ENCODE measurements at places on chromosomes 2 and 18.
A peak's percentile ranks its signal among the peaks of the same experiment; 100 is the strongest.

DNA sequence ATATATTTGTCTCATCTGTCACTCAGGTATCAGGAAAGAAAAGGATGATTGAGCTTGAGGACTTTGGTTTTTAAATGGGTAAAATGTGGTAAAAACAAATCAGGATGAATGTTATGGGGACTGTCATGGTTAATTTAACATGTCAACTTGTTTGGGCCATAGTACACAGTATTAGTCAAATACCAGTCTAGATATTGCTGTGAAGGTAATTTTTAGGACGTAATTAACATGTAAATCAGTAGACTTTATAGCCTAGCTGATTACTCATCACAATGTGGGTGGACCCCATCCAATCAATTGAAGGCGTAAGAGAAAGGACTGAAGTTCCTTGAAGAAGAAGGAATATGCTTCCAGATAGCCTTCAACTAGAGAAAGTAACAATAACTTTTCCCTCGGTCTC lies 275.7 kb upstream of the ZNF804A start:
- H3K4me1 ChIP-seq, result no peaks in the 10 kb centered on the region
- no peak for DNase-seq
- no peaks in the 10 kb centered on the region for H3K27me3 ChIP-seq
- H3K27ac ChIP-seq, result no peak overlapping the region
- no peak overlapping the region for H3K4me3 ChIP-seq

DNA sequence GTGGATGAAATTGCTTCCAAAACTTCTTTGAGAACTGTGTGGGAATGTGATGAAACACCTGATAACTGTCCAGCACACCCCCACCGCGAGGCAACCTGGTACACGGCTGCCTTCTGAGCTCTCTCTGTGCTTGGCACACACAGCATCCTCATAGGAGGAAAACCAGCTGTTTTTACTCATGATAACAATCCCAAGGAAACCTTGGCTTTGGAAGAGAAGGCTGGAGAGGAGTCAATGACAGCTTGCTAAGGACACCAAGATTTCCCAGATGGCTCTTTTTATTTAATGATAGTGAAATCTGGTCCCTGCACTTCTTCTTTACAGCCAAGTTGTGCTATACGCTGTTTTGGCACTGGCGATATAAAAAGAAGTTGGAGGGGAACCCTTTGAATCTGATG lies 232.5 kb upstream of the FN1 start:
- no peak overlapping the region for H3K27ac ChIP-seq
- no peaks in the 10 kb centered on the region for H3K36me3 ChIP-seq
- H3K27me3 ChIP-seq, result no peaks in the 10 kb centered on the region
- H3K4me1 ChIP-seq, result peaks cover 8% of the 10 kb centered on the region
- H3K4me3 ChIP-seq, result no peak overlapping the region
- DNase-seq, result no peak

- no peak overlapping the region for H3K27ac ChIP-seq
- no peak overlapping the region for H3K4me3 ChIP-seq
- H3K36me3 ChIP-seq, result no peaks in the 10 kb centered on the region
- H3K4me1 ChIP-seq, result no peaks in the 10 kb centered on the region
Measured at GRCh38 chr2:169136885-169137534, 67.6 kb downstream of the DHRS9 start.

DNA sequence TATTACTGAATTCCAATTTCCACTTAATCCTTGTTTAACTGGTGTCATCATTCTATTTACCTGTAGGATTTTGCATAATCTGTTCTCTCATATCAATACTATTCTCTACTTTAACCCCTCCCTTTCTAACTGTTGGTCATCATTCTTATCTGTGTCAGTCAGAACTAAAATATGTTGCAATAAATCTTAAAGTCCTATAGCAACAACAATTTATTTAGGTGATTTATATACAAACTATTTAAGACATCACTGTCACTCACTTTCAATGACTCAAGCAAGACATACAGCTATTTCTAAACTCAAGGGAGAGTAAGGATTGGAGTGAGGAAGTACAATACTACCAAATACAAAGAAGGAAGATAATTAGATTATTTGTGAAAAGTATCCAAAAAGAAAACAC lies 740.4 kb downstream of the DSC3 start:
- H3K27me3 ChIP-seq, result no peaks in the 10 kb centered on the region
- no peak for DNase-seq
- H3K27ac ChIP-seq, result no peak overlapping the region
- H3K36me3 ChIP-seq, result no peaks in the 10 kb centered on the region

DNA sequence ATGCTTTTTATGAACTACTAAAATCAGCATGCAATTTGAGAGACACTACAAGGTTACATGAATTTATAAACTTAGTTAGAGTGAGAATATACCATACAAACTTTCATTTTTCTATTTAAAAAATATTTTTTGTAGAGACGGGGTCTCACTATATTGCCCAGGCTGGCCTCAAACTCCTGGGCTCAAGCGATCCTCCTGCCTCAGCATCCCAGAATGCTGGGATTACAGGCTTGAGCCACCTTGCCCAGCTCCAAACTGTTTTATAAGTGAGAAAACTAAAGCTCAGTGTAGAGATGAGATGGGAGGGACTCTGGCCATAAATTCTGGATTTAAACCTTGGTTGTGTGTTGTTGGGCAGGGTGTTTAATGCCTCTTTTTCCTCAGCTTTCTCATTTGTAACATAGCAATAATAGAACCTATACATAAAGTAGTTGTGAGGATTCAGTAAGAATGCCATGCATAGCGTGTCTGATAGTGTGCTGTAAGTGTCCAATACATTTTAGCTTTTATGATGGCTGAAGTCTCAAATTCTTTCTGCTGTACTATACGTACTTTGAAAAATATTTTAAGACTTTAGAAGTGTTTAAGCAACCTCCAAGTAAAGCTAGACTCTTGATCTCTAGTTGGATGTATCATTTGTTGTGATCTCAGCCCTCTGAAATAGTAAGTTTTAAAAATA lies 9.7 kb downstream of the CAB39 start:
- no peaks in the 10 kb centered on the region for H3K27me3 ChIP-seq
- peaks cover 58% of the 10 kb centered on the region for H3K4me1 ChIP-seq
- peaks cover 12% of the 10 kb centered on the region for H3K36me3 ChIP-seq
- DNase-seq, result no peak
- no peak overlapping the region for H3K27ac ChIP-seq
- no peak overlapping the region for H3K4me3 ChIP-seq

GRCh38 chr2:71688530-71688929 lies 235.2 kb downstream of the DYSF start:
- no peaks in the 10 kb centered on the region for H3K27me3 ChIP-seq
- H3K36me3 ChIP-seq, result no peaks in the 10 kb centered on the region
- peak; percentile 37 for DNase-seq
- H3K27ac ChIP-seq, result no peak overlapping the region
- H3K4me3 ChIP-seq, result no peak overlapping the region

DNA sequence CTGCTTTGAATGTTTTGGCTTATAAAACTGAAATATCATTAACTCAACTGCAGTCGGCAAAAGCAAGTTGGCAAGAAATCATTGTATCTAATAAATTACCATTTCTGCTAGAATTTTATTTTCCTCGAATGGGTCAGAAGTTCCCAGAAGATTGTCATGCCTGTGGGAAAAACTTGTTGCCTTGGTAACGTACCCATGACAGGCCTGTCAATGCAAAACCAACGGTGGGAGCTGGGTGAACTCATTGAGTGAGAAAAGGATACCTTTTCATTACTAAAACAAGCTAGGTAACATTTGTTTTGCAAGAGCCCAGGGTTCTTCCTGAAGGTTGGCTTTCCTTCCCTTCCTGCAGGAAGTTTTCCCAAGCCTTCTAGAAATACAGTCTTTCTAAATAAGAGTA lies 9.5 kb downstream of the PLB1 start:
- no peak overlapping the region for H3K27ac ChIP-seq
- H3K27me3 ChIP-seq, result no peaks in the 10 kb centered on the region
- H3K4me1 ChIP-seq, result no peaks in the 10 kb centered on the region
- no peaks in the 10 kb centered on the region for H3K36me3 ChIP-seq
- no peak for DNase-seq

DNA sequence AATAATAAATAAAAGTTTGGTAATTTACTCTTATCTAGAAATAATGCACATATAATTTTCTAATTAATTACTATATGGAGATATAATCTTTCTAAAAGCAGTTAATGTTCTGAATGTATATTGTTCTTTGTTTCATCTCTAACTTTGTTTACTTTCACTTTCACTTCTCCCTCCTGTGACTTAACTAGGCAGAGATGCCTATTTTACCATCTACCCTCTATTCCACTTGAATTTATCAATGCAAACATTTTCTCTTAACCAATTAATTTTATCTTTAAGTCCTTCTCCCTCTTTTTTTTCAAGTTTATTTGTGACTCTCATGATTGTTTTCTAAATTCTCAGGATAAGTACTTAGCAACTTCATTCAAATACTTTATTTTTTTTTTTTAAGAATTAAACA lies 55.1 kb upstream of the IL1RL1 start:
- H3K27ac ChIP-seq, result no peak overlapping the region
- H3K27me3 ChIP-seq, result no peaks in the 10 kb centered on the region
- peaks cover 2% of the 10 kb centered on the region for H3K4me1 ChIP-seq
- peak overlapping the region; percentile 28 for H3K4me3 ChIP-seq
- no peaks in the 10 kb centered on the region for H3K36me3 ChIP-seq
- no peak for DNase-seq

DNA sequence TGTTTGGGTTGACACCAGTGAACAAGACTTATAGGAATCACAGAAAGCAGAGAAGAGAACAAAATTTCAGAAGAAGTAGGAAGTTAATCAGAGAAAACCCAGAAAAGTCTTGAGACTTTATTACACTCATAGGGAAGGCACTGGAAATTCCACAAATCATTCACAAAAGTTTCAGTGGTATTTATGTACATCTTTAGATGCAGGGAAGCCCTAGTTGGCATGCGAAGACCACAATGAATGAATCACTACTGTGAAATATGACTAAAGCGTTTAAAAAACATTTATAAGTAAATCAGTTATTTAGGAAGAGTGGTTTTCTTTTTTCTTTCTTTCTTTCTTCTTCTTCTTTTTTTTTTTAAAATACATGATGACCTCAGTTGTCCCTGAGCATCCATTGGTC lies 105.1 kb downstream of the NUP35 start:
- H3K27ac ChIP-seq, result no peak overlapping the region
- H3K36me3 ChIP-seq, result no peaks in the 10 kb centered on the region
- DNase-seq, result no peak
- H3K4me3 ChIP-seq, result no peak overlapping the region
- H3K27me3 ChIP-seq, result no peaks in the 10 kb centered on the region

DNA sequence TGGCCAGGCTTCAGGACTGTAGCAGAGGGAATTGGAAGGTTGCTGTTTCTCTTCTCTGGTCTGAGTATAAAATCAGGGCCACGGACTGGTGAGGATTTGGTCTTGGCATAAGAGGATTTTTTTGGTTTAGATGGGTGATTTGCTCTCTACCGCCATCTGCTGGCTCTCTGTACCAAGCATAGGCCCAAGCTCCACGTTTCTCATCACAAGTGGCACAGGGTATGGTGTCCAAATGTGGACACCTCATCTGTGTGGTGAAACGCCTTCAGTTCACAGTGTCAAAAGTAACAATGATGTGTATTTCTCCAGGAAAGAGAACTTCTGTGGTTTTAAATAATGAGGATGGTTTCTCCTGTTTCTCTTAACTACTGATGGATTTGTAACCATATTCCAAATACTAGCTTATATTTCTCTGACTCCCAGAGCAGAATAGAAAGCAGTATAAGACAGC lies 115.1 kb downstream of the EML6 start:
- no peak overlapping the region for H3K27ac ChIP-seq
- H3K4me1 ChIP-seq, result no peaks in the 10 kb centered on the region
- DNase-seq, result no peak
- H3K36me3 ChIP-seq, result no peaks in the 10 kb centered on the region
- no peak overlapping the region for H3K4me3 ChIP-seq

GRCh38 chr2:52622266-52622665 lies 1145.3 kb upstream of the CHAC2 start:
- no peak for DNase-seq
- H3K4me3 ChIP-seq, result no peak overlapping the region
- H3K27me3 ChIP-seq, result no peaks in the 10 kb centered on the region
- no peak overlapping the region for H3K27ac ChIP-seq

DNA sequence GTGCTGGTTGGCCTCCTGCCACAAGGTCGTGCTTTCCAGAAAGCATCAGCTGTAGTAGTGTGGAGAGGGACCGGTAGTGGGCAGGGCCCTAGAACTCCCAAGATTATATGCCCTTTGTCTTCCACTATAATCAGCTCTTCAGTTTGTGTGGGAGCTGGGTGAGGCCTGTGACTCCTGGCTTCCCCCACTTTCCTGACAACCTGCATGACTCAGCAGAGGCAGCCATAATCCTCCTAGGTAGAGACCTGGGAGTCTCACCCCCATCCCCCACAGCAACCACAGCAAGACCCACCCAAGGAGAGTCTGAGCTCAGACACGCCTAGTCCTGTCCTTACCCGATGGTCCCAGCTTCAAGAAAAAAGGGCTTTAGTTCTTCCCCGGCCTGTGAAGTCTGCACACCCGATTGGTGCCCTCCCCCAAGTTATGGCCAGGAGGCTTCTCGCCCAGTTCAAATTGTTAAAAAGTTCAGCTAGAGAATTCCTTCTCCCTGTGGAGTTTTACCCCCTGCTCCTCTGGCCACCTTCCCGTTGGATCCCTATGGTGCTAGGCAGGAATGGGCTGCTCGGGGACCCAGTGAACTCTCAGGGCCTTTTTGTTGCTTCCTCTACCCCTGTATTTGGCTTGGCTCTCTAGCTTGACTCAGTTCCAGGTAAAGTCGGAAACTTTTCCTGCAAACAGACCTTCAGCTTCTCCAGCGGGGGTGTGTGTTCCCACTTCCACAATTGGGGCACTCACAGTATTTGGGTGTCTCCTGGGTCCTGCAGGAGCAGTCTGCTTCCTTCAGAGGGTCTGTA lies 57.8 kb upstream of the FAM237A start:
- no peak overlapping the region for H3K4me3 ChIP-seq
- H3K27me3 ChIP-seq, result no peaks in the 10 kb centered on the region
- no peak for DNase-seq
- H3K4me1 ChIP-seq, result no peaks in the 10 kb centered on the region
- no peak overlapping the region for H3K27ac ChIP-seq
- H3K36me3 ChIP-seq, result no peaks in the 10 kb centered on the region

- DNase-seq, result no peak
- no peaks in the 10 kb centered on the region for H3K36me3 ChIP-seq
- no peak overlapping the region for H3K4me3 ChIP-seq
Measured at GRCh38 chr18:64180171-64180570, 31.3 kb upstream of the LINC00305 start.

DNA sequence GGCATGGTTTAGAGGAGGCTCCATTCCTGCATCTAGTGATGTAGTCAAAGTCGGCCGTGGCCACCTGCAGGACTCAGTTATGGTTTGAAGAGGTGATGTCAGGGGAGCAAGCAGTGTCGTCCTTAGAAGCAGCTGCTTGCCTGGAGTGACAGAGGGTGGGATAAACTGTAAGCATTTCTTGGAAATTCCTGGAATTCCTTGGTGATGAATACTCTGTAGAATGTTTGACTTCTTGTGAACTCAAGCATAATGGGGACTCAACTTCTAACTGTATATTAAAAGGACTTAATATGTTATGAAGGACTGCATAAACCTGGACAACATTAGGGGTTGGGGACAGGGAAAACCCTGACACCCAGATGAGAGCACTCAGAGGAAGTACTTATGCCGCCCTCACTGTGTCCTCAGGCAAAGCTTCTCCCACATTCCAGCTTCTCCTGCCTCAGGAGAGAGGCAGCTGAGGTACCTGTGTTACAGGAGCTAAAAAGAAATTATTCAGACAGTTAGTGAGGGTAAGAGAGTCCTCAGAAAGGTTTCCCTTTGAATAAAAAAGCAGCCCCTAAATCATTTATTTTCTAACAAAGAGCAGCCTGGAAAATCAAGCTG lies 459.9 kb upstream of the CELF4 start:
- no peaks in the 10 kb centered on the region for H3K27me3 ChIP-seq
- H3K36me3 ChIP-seq, result no peaks in the 10 kb centered on the region
- H3K27ac ChIP-seq, result no peak overlapping the region
- no peaks in the 10 kb centered on the region for H3K4me1 ChIP-seq
- no peak for DNase-seq

GRCh38 chr18:68564961-68565360 lies 149.9 kb downstream of the TMX3 start:
- no peaks in the 10 kb centered on the region for H3K4me1 ChIP-seq
- no peaks in the 10 kb centered on the region for H3K36me3 ChIP-seq
- H3K4me3 ChIP-seq, result no peak overlapping the region
- no peak for DNase-seq
- no peaks in the 10 kb centered on the region for H3K27me3 ChIP-seq
